Dermis lymphatic vessel endothelial cell (primary cell): ENCODE measurements at places on chromosomes 6 and 20. TPM values are rescaled to one million over a fixed set of nuclear protein-coding genes. Genes with fewer than 3 reads are reported as not detected.

BHLHE23 gene
- not detected in 2 replicates for total RNA-seq

OR2H1 gene
- total RNA-seq, result not detected in 2 replicates

MYL9 gene
- total RNA-seq, result 0.34 and 2.0 TPM in 2 replicates

SOX18 gene
- total RNA-seq, result 17.7 and 30.9 TPM in 2 replicates

PDE7B gene
- 4.5 and 18.2 TPM in 2 replicates for total RNA-seq

MRPS26 gene
- 20.0 and 28.7 TPM in 2 replicates for total RNA-seq

SLC35D3 gene
- not detected in 2 replicates for total RNA-seq

SIRPA gene
- total RNA-seq, result 29.4 and 54.7 TPM in 2 replicates
